ENCODE measurements at places on chromosomes 7 and 10.

DNA sequence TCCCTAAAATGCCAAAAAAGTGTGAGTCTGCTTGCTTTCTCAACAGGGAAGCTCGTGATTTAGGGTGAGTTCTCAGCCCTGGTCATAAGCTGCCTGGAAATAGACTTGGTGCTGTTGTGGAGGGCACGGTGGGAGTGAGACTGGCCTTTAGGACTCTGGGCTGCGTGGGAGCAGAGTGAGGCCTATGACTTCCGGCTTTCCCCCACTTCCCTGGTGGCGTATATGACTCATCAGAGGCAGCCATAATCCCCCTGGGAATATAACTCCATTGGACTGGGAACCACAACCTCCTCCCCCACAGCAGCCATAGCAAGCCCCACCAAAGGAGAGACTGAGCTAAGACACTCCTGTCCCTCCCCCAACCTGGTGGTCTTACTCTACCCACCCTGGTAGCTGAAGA lies 95.0 kb downstream of the PON1 start:
- no peak for DNase-seq

DNA sequence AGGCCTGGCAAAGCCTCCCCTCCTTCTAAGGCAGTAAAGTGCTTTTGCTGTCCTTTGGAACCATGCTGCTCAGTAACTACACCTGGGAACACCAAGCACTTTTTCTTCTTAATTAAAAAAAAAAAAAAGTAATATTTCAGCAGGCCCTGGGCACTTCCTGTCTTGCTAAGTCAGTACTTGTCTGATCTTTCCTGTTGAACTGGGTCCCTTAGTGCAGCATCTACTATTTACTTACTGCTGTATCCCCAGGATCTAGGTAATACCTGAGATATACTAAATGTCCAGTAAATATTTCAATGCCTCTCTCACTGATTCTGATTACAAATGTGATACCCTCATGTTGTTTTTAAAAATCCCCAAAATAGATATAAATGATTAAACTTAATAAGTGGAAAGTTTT lies 77.4 kb downstream of the PPP1R3C start:
- no peak for DNase-seq

GRCh38 chr7:2278026-2278425 lies 36.0 kb downstream of the NUDT1 start:
- no peak for DNase-seq

GRCh38 chr10:133526957-133527588 lies at the start of gene CYP2E1:
CYP2E1 (plus strand) TSS chr10:133527363; CDS start chr10:133527396, 33 bp downstream.
- DNase-seq, result no peak

DNA sequence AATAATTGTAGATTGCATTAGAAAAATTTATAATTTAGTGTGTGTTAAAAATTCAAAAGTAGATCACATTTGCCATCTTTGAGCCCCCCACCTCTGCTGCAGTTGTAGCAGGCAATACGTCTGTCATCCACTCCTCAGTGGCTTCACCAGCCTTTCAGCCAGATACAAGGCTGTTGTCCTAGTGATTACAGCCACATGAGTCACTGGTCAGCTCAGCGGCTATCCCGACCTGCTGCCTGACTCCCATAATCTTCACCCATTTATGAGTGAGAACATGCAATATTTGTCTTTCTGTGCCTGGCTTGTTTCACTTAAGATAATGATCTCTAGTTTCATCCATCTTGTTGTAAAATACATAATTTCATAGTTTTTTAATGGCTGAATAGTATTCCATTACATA lies 9.2 kb downstream of the OR2A5 start:
- DNase-seq, result no peak

DNA sequence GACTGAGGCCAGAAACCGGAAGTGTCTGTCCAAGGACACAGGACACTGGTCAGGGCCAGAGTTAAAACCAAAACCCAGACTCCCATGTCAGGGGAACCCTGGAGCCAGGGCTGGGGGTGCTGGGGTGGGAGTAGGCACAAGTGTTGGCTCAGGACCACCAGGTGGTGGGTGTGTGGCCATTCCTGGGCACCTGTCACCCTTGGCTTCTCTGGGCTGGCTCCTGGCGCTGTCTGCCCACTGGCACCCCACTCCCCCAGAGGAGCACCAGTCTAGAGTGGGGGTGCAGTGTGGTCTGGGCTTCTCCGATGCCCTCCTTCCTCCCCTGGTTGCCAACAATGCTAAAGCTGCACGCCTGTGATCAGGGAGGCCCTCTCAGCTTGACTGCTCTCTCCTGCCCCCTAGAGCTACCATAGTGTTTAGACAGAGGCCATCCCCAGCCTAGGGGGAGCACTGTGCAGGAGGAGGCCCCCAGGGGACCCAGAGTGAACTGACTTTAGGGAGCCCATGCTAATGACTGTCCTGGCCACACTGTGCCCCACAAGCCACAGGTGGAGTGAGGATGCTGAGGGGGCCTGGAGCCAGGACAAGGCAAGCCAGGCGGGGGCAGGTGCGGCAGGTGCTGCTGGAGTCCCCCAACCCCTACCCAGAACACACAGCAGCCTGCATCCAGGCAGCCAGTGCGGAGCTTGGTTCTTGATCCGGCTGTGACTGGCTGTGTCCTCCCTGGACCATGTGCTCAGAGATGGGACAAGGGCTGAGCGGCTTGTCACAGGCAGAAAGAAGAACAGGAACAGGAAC lies 11.0 kb downstream of the RASGEF1A start:
- no peak for DNase-seq

GRCh38 chr7:5638994-5639393 lies 142.5 kb downstream of the RNF216 start:
- DNase-seq, result no peak
